Left cardiac atrium (tissue), 4 donors: ENCODE measurements at places on chromosomes 1 and 21. TPM values are rescaled to one million over a fixed set of nuclear protein-coding genes. Genes with fewer than 3 reads are reported as not detected.

Gene CNIH3
- 1.3 TPM for total RNA-seq

Gene VPS72
- 38.3 TPM for total RNA-seq

Gene PGLYRP3
- not detected for total RNA-seq

Gene AGT
- 102 TPM for total RNA-seq

Gene WDR64
- not detected for total RNA-seq

Gene DNM3
- total RNA-seq, result 2.8 TPM

Gene AMY1A
- not detected for total RNA-seq

Gene CYP4X1
- total RNA-seq, result 2.6 TPM

Gene LAMC1
- total RNA-seq, result 108 TPM

Gene PLEKHO1
- total RNA-seq, result 30.2 TPM

Gene C1QB
- total RNA-seq, result 133 TPM

Gene LCE6A
- total RNA-seq, result not detected

Gene APOBEC4
- total RNA-seq, result not detected
